CD14-positive monocyte (primary cell): ENCODE measurements at places on chromosomes 3 and 15. TPM values are rescaled to one million over a fixed set of nuclear protein-coding genes. Genes with fewer than 3 reads are reported as not detected.

Gene GHRL
- 9.9 and 13.1 TPM in 2 replicates for polyA plus RNA-seq

Gene RPL39L
- 3.1 TPM for polyA plus RNA-seq

Gene GABRR3
- polyA plus RNA-seq, result not detected

Gene BBX
- polyA plus RNA-seq, result 25.1 TPM

Gene ENTPD3
- not detected for polyA plus RNA-seq

Gene IL16
- polyA plus RNA-seq, result 95.1 TPM

Gene CYP19A1
- not detected in 2 replicates for polyA plus RNA-seq

Gene PRR20G
- not detected for polyA plus RNA-seq

Gene CCDC39
- not detected in 2 replicates for polyA plus RNA-seq

Gene EAF2
- polyA plus RNA-seq, result 75.7 TPM

Gene GOLGA8S
- polyA plus RNA-seq, result not detected

Gene SPTBN5
- polyA plus RNA-seq, result 0.29 and 0.32 TPM in 2 replicates

Gene ZNF80
- polyA plus RNA-seq, result not detected
